ENCODE measurements at places on chromosomes 7 and 10.

GRCh38 chr7:36430186-36430585, 40.5 kb downstream of the ANLN start:
- no peak for DNase-seq

- no peak for DNase-seq
Observed at GRCh38 chr7:32501522-32501921, 6.2 kb downstream of the AVL9 start.

- DNase-seq: no peak
Observed at GRCh38 chr7:13991791-13992595, 2.5 kb upstream of the ETV1 start.

- peak; percentile 2 for DNase-seq
Observed at GRCh38 chr10:8498881-8499280, 444.4 kb downstream of the GATA3 start.

DNA sequence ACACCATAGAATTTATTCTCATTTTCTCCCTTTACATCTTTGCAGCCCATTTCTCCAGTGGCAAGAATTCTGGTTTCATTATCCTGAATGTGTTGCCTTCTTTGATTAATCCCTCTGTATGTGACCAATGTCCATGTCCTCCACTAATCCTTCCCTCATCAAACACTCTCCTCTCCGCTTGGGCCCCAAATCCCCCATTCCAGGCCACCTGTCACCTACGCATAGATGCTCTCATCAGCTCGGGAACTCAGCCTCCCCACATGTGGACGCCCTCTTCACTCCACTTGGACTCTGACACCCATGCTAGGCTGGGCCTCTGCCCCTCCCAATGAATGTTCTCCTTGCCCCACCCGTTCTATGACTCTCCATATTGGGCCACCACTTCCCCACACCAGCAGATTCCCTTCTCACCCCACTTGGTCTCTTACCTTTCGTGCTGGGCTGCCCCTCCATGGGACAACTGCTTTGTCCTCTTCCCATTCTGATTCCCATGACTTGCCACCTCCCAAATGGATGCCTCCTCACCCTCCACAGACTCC, 18.7 kb upstream of the RBM20 start:
- no peak for DNase-seq

GRCh38 chr10:112269266-112269665, 13.9 kb upstream of the TECTB start:
- no peak for DNase-seq

Measured in A549 (cell line).